ENCODE measurements at places on chromosomes 5 and 9. TPM values are rescaled to one million over a fixed set of nuclear protein-coding genes. Genes with fewer than 3 reads are reported as not detected.

The GRIA1 gene
- total RNA-seq: not detected

The HAVCR1 gene
- total RNA-seq: 26.5 TPM

DNA sequence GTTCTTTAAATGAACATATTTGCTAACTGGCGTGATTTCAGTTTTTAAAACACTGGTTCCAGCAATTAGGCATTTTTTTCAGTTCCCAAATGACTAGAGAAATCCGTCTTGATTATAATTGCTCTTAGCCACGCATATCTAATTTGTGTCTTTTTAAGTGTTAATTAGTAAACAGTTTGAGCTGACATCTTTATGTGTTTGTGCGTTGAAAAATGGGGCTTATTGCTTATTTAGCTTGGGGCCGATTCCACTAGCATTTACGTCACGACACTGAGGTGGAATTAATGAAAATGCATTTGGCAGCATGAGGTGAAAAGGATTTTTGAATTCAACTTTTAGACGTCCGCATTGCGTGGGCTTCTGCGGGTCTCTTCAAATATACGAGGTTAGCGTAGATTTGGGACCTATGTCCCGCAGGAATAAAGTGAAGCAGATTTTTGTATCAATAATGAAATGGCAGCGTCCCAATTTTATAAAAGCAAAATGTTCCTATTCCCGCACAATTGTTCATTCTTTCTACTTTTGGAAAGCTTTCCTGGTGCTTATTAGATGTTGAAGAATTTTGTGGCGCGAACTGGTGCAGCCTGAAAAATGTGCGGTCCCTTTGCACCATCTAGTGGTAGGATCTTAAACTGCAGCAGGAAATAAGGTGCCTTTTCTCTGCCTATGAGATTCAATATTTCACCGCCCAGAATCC lies 122.7 kb upstream of the LMX1B start:
- peak; percentile 82 for DNase-seq

- no peak for DNase-seq
Measured at GRCh38 chr5:133844836-133845235, 123.6 kb downstream of the C5orf15 start.

DNA sequence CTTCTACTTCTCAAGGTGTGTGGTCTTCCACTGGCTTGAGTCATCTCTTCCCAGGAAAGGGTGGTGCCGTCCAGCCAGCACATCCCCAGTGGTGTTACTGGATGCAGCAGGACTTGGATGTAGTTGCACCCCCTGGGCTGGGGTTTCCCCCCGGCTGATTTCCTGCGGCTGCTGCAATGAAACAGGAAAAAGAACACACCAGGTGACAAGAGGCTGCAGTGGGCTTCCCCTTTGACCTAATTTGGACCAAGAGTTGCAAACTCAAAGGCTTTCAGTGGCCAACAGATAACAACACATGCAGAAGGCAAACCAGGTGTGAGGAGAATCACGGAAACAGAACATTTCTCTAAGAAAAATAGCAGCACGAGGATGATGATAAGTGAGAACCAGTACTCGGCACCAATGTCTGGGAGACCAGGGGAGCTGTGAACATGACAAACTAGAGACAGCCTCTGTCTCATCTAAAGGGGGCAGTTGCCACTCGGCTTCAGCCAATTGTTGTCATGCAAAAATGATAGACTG lies 83.7 kb downstream of the PDE6A start:
- DNase-seq: no peak

- no peak for DNase-seq
Measured at GRCh38 chr9:134338394-134339182, 12.3 kb downstream of the RXRA start.

- no peak for DNase-seq
Measured at GRCh38 chr9:25677301-25678146, 720 bp downstream of the TUSC1 start.

GRCh38 chr5:130805036-130805435 lies 360.0 kb downstream of the HINT1 start:
- DNase-seq: no peak

DNA sequence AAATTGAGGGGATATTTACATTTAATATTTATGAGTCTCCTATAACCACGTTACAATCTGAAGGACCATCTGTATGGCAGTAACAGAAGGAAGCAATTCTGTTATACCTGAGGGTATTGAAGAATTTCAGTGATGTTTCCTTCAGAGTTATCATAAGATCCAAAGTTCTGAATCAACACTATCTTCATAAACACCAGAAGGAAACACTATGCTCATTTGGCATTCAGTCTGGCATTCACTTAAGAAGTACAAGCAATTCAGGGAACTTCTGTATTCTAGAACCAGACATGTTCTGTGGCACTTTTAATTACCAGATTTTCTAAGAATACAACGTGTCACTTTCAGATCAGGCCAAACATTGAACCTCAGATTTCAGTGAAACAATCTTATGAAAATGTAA lies 9.6 kb downstream of the DAB2 start:
- DNase-seq: no peak
